ENCODE measurements at places on chromosomes 2 and 18. TPM values are rescaled to one million over a fixed set of nuclear protein-coding genes. Genes with fewer than 3 reads are reported as not detected.

DNA sequence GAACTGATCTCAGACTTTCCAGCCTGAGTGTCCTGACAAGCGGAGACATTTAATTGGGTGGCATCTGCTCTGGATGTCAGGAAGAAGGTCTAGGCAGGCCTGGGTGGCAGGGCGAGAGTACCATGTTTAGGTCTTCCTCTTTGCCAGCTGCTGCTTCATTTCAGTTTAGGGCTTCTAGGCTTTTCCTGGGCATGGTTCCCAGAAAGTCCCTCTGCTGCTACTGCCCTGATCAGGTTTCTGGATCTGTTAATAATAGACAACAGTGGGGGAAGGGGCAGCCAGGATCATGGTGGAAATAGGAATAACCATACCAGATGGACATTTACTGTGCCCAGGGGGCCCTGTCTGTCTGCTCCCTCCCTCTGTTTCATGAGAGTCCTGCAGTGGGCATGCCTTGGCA is 2.3 kb upstream of the PLCD4 start:
- DNase-seq, result no peak

GRCh38 chr2:112541315-112542122 is 746 bp upstream of the POLR1B start:
- DNase-seq, result peak; percentile 84

GRCh38 chr18:68532328-68532885 is 182.5 kb downstream of the TMX3 start:
- no peak for DNase-seq

- no peak for DNase-seq
These were observed 74.7 kb upstream of the MAP4K3 start for GRCh38 chr2:39511605-39512433.

- no peak for DNase-seq
These were observed 70.0 kb downstream of the SCG2 start for GRCh38 chr2:223532161-223532560.

- DNase-seq, result peak; percentile 92
These were observed 76.0 kb downstream of the EMX1 start for GRCh38 chr2:72993147-72993932.

- DNase-seq, result peak; percentile 85
These were observed 69.9 kb upstream of the FAM136A start for GRCh38 chr2:70371753-70372152.

DNA sequence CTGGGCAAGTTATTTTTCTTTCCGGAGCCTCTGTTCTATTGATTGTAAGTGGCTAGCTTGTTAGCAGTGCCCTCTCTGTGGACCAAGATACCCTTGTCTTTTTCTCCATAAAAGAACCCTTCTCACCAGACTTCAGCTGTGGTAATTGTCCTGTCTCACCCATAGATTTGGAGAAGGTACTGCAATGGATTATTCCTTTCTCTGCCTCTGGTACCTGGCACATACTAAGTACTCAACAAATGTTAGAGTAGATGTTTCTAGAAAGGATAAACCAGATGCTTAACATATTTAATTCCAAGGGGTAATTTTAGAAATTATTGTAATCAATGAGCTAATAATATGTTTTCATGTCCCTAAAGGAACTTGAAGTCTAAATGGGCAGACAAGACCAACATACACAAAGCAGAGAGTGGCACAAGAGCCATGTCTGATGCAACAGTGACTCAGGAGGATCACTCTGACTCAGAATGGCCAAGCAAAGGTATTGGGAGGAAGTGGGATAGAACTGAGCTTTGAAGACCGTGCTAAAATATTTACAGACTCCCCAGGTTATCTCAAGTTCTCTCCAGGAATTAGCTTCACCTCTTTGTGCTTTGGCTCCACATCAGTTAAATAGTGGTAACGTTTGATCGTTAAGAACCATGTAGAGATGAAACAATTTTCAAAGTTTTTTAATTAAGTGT is 129.7 kb upstream of the OSR1 start:
- peak; percentile 39 for DNase-seq

DNA sequence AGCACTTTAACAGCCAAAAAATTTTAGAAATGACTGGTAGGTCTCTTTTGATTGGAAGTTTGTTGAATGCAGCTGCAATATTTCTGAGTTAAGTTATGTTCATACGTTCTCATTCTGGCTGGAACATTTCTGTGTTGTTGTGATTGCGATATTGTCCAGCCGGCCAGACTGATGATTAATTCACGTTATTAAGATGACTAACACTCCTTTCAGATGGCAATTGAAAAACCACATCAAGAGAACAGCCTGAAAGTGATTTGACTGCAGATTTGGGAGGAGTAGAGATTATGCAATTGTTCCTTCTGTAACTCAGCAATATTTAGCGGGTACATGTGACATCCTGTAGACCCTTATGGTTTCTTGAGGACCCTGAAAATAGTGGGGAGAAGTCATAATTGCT is 133.7 kb downstream of the FBXO15 start:
- no peak for DNase-seq

DNA sequence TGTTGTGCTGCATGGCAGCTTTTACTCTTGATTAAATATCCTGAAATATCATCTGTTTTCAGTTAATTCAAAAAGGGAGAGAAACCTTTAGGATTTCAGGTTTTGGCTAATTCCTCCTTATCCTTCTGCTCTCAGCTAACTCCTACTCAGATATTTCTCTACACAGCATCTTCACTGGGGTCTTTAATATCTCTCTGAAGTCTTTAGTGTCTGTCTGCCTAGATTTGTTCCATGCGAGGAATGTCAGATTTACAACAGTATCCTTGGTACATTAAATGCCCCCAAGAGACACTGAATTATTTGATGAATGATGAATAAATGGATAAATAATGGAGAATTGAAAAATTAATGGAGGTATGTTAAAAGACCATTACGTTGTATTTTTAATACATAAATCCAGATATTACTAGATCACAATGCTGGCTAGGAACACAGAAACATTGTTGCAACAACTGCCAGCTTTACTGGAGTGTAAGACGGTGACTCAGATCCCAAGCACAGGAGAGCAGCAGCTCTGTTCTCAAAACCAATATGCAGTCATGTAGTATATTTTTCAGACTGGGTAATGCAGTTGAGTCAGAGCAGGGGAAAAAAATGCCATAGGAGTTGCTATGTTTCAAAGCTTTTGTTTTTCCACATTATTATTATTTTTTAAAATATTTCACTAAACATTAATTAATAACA is 388.0 kb upstream of the SYT4 start:
- peak; percentile 62 for DNase-seq

DNA sequence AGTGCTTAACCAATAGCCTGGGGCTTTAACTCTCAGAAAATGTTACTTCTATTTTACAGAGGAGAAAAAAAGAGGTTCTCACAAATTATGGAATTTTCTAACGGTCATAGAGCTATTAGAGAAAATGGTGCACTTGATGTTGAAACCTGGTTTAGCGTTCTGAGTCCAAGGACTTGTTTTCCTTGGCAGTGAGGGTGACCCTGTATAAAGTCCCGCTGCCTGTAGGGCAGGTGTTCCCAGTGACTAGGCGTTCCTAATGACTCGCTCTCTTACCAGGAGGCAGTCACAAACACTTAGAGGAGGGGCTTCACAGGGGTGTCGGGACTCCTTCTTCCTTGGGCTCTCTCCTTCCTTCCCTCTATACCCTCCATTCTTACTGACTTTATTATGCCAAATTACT is 175.8 kb downstream of the ACTR3 start:
- no peak for DNase-seq

DNA sequence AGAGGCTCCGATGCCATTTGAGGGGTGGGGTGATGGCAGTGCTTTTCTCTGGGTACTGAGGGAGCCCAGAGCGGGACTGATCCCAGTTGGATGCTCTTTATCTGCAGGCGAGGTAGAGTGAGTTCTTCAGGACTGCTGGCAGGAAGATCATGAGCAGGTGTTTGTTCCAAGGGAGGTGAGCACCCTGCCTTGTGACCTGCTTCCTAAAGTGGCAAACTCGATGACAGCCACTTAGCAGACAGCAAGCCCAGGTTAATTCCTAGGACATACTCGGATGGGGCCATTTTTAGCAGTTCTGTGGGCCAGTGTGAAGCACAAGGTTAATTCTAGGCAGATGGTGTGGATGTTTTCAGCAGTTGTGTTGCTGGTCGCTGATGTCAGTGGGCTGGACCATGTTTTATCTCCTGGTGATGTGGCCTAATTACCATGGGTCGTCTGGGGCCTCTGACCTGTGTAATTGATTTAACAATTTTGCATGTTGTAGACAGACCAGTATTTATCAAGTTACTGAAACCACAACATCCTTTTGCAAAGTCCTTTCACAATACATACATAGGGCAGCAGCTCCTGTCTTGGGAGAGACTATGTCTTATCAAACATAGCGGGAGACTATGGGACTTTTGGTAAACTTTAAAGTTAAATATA is 4.9 kb downstream of the FKBP1B start:
- no peak for DNase-seq

GRCh38 chr2:120134263-120134662 is 88.9 kb downstream of the TMEM185B start:
- peak; percentile 84 for DNase-seq

DNA sequence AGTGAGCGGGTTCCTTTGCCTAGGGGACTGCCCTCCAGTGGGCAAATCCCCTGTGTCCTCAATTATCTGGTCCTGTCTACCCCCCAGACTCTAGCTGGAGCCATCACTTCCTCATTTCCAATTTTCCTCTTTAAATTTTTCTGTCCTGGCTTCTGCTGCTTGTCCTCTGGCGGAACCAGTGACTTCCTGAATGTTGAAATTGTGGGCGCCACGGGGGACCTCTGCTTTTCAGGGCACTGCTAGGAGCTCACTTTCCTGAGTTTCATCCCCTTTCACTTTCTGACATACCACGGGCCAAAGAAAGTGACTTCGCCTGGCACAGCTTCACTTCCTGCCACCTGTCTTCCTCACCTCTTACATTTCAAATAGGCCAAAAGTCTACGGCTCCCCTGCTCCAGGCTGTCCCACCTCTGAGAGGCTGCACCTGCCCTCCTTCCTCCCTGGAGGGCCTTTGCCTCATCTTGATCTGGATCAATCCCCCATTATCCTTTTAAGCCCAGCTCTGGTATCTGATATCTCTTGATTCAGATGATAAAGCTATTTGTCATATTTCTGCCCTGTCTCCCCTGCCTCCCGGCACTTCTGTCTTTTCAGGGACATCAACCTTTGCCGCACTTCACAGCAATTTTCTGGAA is 1.4 kb upstream of the MARCO start:
- DNase-seq, result peak; percentile 25

GRCh38 chr2:171615069-171615468 is 72.2 kb upstream of the DYNC1I2 start:
- no peak for DNase-seq

Gene ANKRD53
- total RNA-seq, result 1.1 TPM

All from osteoblast (primary cell).